Right lung (tissue), 10 donors: ENCODE measurements at places on chromosomes 2 and 18. TPM values are rescaled to one million over a fixed set of nuclear protein-coding genes. Genes with fewer than 3 reads are reported as not detected.

DNA sequence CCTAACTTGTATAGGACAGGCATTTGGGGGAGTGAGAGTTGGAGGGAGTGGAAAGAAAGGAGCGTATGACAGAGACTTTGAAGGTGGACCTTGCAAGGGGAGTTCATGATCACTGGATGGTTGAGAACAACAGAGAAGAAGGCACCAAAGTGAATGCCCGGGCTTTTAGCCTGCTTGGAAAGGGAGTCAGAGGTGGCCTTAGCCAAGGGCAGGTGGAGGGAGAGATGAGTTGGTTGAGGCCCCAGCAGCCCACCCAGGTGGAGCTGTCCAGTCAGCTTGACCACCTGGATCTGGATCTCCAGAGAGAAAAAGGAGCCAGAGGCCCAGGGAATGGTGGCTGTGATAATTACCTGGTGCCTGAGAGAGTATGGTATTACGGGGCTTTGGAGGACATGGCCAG is 73.6 kb downstream of the COA5 start:
- DNase-seq: no peak

DNA sequence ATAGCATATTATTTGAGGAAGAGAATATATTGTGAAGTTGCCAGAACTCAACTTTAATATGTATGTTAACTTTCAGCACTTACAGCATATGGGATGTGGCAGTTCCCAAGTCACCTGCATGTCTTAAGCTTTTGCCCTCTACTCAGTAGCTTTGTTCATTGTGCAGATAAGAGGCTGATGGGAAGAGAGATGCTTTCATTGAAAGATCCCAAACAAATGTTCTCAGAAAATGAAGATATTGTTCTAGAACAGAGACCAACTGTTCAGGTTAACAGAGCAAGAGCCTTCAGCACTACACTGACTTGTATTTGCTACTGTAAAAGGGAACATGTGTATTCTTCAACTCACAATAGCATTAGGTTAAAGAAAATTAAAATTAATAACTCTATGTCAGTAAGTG is 28.1 kb downstream of the GAREM1 start:
- no peak for DNase-seq

DNA sequence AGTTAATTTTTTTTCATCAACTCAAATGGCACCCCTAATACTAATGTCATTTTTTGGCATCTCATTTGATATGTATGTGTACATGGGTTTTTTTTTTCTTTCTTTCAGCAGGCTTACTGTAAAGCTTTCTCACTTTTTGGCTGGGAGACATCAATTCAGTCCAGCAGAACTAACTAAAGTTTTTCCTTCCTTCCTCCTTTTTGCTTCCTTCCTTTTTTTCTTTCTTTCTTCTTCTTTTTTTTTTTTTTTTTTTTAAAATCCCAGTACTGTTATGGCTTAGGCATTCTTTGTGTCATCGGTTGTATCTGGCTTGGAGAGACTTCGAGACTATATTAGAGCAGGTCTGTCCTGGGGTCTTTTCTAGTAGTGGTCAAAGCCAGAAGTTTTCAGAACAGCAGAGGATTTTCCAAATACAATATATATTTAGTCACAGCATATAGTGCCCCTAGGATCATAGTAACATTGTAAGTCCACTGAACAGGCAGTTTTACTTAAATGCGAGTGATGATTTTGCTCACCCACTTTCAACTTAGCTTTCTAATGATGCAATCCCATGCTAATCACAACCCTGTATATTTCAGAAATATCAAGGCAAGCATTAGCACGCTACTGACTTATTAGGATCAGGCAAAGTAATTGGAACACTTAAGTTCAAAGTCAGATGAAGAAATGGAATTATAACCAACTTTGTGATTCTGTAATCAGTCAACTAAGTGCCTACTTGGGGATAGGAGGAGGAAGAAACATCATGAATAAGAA is 4.0 kb downstream of the KLHL29 start:
- DNase-seq: no peak

- DNase-seq: no peak
Observed at GRCh38 chr2:95315801-95316411, 18.8 kb downstream of the KCNIP3 start.

- DNase-seq: no peak
Observed at GRCh38 chr2:38932586-38932985, 42.9 kb downstream of the ARHGEF33 start.

GRCh38 chr2:18701546-18701945 is 112.2 kb upstream of the NT5C1B start:
- no peak for DNase-seq

DNA sequence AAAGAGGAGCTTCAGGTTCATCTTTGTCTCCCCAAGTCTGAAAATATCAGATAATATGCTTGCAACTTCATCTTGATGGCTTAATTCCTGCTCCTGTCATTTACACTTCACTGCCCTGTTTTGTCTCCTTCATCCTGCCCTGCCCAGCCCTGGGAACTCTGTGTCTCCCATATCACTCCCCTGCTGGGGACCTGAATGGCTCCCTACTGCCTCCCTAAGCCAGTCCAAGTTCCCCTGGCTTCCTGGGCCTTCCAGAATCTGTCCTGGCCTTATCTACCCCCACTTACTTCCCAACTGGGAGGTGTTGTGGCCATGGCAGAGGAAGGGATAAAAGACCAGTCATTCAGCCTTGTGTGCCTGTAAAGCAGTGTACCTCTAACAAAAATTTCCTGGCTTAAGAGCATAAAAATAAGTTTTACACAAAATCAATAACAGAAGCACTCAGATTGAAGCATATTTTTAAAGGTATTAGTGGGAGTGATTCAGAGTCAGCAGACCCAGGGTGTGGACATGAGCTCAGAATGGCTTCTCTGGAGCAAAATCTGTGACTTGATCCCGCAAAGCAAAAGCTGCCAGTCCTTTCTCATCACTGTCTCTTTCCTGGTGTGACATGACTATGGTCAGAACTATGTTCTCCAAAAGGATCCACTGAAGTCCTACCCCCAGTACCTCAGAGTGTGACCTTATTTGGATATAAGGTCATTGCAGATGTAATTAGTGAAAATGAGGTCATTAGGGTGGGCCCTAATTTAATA is 59.1 kb downstream of the INO80C start:
- DNase-seq: no peak

DNA sequence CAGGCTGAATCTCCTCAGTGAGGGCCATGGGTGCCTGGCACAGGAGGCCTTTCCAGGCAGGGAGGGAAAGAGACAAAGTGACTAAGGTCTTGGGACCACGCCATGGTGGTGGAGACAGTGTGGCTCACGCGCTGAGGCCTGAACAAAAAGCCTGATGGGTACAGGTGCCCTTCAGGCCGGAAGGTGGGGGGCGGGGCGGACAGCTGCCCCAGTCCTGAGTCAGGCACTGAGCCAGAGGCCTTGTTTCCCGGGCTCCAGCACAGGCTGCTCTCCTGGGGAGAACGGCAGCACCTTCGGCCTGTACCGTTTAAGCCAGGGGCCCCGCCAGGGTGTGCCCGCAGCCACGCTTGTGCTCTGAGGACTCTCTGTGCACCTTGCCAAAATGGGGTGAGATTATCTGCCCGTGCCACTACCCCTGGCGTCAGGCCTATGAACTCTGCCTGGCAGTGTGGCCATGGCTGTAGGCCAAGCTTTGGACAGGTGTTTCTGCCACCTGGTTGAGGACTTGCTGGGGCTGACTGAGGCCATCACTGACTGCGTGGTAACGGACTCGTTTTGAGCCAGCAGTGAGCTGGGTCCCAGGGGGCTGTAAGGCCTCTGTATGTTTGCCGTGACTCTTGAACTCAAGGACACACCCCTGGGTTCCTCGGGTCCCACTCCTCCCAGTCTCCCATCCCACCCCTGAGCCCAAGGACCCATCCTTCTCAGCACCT is 31.7 kb upstream of the DNMT3A start:
- DNase-seq: no peak

- peak; percentile 46 for DNase-seq
Observed at GRCh38 chr2:236512902-236513435, 56.7 kb upstream of the ACKR3 start.

DNA sequence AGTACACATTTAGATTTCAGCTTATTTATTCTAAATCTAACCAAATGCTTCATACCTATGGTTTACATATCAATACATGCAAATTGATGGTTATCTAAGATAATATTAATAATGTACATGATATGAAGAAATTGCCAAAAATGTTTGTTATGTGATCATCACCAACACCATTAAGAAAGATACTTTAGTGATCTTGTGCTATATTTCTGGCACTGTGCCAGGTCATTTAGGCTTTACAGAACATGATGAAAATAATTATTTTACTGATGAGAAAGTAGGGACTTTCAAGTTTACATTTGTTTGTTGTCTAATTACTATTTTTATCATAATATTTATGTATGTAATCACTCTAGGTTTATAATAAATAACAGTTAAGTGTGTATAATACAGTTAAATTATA is 158.3 kb downstream of the GULP1 start:
- no peak for DNase-seq

- no peak for DNase-seq
Observed at GRCh38 chr18:39994498-39994897, 1960.5 kb upstream of the PIK3C3 start.

- no peak for DNase-seq
Observed at GRCh38 chr2:155368934-155369333, 670.4 kb downstream of the KCNJ3 start.

GRCh38 chr2:186612555-186613440 is 22.9 kb downstream of the ITGAV start:
- DNase-seq: no peak

GRCh38 chr2:240212425-240213225 is 72.2 kb upstream of the OTOS start:
- no peak for DNase-seq

FARSB gene
- polyA plus RNA-seq: 24.4 TPM

GLS gene
- polyA plus RNA-seq: 139 TPM

ABCB11 gene
- polyA plus RNA-seq: 0.14 TPM

CD8B2 gene
- polyA plus RNA-seq: 0.06 TPM

CCBE1 gene
- 79.2 TPM for polyA plus RNA-seq
